ENCODE measurements at places on chromosomes 5 and 9.

GRCh38 chr5:60184606-60185005 lies 291.1 kb upstream of the PDE4D start:
- no peak for DNase-seq

DNA sequence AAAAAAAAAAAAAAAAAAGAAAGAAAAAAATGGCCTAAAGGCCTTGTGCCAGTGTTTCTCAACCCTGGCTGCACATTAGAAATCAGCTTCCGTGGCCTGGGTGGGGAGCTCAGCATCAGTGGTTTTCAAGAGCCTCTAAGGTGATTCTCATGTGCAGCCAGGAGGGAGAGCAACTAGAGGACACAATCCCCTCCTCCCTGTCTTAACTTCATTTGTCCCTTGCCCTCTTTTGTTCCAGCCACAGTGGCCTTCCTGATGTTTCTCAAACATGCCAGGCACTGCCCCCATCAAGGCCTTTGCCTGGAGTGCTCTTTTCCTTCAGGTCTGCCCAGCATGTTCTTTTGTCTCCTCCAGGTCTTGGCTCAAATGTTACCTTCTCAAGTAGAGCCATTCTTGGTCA lies 42.4 kb downstream of the HOMER1 start:
- no peak for DNase-seq

DNA sequence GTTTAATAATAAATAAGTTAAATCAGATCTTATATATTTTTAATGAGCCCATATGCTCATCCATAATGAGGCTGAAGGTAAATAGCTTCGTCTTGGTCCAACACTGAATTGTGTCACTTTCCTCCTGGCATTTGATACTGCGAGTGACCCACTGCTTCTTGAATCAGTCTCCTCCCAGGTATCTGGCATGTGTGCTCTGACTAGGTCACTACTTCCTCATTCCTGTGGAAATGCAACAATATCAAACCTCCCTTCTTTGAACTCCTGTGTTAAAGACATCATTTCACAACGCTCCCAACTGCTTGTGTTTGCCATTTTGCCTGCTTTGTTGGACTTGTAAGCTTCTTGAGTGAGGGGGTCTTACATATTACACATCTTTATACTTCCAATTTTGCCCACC lies 157.7 kb downstream of the SLC24A2 start:
- DNase-seq = no peak

DNA sequence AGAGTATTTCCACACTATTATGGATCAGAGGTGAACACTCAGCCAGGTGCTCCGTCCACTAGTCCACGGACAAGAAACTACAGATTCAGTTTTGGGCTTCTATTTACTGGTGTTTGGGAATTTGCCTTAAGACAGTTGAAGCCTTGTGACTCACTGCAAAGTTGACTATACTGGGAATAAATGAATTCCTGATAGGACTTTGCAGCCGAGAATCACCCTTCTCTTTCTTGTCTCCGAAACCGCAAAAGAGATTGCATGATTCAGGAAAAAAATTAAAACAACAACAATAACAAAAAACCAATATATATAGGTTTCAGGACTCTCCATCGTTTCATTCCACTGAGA lies 716 bp downstream of the TMEM171 start:
- DNase-seq = no peak

DNA sequence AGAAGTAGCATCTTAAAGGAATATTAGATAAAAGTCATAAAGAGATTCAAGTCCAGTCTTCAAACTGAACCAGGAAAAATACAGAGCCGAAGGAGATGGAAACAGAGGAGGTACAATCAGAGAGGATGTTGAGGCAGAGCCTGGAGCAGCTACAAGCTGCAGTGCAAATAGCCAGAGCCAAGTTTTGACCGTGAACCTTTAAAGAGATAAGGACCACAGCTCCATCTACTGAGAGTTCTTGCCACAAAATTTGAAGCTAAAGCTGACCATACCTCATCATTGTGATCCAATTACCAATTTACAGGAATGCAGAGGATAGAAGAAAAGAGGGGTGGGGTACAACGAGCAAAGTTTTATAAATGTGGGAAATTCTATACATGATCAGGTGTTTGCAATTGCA lies 10.4 kb upstream of the DEPDC1B start:
- no peak for DNase-seq

- DNase-seq = no peak
These were observed 59.5 kb downstream of the EBF1 start for GRCh38 chr5:159040181-159040580.

GRCh38 chr9:135663857-135664256 lies 748 bp downstream of the LCN9 start:
- DNase-seq = no peak

DNA sequence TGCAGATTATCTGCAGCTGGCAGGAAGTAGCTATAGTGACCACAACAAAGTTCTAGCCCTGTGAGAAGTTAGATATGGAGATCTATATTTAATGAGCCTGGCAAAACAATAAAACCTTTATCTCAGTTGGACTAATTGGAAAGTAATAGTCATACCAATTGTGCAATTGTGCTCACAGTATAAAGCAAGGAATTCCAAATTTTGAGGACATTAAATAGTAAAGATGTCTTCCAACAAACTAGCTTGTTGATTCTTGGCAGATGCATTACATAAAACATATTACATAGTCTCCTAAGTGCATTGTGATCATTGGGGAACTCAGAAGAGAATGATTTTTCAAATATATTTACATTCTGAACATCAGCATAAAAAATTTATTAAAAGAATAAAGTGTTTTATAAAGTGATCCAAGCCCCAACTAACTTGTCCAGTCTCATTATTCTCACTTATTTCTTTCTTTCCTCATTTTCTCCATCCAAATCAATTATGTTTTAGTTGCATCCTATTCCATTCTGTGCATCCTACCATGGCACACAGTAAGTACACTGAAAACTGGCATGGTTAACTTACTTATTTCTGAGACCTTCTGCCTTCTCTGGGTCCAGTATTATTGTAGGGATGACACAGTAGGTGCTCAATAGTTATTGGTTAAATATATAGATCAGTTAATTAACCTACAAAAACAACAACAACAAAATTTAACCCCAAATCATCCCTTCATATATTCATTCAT lies 977.2 kb upstream of the NUDT12 start:
- no peak for DNase-seq

- DNase-seq = no peak
These were observed at the start of gene PCDHB6 for GRCh38 chr5:141149812-141150211. Gene PCDHB6 (plus strand): TSS chr5:141150057. CDS start chr5:141150258, 201 bp downstream.

DNA sequence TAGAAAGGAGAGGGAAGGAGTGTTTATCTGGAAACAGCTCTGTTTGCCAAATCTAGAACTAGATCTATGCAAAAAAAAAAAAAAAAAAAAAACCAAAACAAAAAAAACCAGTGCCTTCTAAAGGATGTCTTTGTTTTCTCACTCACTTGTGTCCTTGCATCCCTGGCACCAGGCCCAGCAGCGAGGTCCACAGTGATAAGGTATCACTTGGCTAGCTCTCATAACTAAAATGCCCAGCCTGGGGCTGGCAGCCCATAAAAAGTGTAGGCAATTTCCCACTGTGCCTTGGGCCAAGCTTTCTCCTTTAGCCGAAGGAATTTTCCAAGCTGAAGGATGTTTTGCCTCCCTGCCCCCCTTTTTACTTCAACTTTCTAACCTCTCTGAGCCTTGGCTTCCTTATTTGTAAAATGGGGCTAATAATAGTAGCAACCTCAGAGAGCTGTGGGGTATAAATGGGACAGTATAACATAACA lies 20.8 kb downstream of the RGS3 start:
- DNase-seq = no peak

DNA sequence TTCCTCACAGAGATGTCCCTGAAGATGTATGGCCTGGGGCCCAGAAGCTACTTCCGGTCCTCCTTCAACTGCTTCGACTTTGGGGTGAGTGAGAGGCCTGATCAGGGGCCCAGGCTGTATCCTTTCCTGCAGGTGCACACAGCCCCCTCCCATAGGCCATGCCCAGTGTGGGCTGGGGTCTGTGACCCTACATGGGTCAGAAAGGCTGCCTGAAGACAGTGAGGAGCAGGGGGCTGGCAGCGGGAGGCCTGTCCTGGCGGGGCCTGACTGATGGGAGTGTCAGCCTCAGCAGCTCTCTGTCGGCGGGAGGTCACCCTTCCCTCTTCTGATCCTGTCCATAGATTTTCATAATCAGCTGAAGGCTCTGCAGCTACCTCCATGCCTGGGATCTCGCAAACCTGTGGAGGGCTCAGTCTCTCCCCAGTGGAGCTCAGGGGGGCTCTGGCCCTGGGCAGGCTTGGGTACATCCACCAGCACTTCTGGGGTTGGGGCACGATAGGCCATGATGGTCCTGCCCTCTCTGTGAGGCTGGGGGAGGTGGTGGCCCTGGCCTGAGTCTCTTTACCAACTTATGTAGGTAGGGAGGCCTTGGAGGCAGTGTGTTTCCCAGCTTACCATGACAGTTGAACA lies 98.5 kb downstream of the CACNA1B start:
- DNase-seq = no peak

All from activated T-helper 1 cell treated with anti-CD3 and anti-CD28 coated beads, Interleukin-2, amount 50 U/mL, for 16 hours (primary cell).